Right renal pelvis (tissue), 4 donors: ENCODE measurements at places on chromosomes 16 and 17.
A peak's percentile ranks its signal among the peaks of the same experiment; 100 is the strongest.

DNA sequence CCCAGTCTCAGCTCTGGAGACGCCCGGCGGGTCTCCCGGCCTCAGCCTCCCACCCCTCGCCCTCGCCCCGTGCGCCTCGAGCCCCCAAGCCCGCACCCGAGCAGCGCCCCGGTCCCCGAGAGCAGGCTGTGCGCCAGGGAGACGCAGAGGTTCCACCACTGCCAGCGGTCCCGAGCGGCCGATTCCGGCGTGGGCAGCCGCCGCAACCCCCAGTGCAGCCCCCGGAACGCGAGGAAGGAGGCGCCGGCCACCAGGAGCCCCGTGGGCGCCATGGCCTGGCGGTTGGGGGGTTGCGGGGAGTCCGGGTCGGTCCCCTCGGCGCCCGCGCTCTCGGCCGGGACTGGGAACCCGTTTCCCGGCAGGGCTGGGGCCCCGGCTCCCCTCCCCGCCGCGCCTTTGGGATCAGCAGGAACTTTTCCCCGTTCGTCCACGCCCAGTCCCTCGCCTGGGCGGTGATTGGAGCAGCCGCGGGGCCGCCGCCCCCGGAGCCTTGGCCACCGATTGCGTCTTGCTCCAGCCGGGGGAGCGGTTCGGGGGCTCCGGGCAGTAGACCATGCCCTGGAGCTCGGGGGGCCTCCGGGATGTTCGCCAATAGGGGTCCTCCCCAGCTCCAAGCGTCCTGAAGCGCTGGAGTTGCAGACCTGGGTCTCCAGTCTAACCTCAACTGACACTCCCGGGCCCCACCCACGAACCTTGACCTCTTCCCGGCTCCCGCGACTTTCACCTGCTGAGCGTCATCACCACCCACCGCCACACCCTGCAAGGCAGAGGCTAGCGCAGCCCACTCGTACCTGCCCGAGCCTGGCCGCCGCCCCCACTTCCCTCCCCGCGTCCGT is at the start of gene TLCD2:
Gene TLCD2 (minus strand): TSS at position 407 of the 836 bp plus-strand sequence. CDS start 135 bp downstream, at position 272.
- DNase-seq: no peak

DNA sequence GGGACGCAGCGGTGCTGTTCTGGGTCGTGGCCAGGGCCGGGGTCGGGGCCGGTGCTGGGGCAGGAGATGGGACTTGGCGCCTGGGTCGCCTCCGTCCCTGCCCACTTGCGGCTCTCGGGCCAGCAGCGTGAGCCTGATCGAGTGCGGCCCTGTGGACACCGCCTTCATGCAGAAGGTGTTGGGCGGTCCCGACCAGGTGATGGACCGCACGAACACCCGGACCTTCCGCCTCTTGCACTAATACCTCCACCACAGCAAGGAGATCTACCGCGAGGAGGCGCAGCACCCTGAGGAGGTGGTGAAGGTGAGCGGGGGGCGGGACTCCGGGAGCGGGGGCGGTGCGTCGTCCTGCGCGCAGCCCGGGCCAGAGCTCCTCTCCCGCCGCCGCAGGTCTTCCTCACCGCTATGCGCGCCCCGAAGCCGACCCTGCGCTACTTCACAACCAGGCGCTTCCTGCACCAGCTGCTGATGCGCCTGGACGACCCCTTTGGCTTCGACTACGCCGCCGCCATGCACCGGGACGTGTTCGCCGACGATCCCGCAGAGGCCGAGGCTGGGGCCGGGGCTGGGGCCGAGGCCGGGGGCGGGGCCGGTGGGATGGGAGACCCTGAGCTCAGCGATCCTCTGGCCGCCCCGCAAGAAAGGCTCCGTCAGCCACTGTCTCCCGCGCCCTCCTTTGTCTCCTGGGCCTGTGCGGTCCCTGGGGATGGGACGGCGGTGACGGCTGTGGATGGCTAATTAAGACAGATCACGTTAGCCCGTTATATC is 4.5 kb upstream of the HSD17B1 start:
- no peak for DNase-seq

DNA sequence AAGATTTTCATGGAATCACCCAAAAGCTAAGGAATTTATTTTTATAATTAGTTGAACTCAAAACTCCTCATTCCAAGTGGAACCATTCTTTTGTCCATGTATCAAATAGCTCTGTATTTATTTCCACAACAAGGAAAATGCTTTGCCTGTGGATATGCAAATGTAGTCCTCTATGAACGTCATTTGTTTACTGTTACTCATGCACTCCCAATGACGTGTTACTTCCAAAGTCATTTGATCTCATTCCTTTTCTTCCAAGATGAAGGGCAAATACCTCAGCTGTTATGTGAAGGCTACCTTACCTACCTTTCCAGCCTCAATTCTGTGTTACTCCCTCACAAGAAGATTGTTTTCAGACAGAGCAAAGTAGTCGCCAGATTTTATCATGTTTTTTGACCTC is 83.7 kb downstream of the ITFG1 start:
- DNase-seq: no peak

GRCh38 chr17:28902819-28903545 is at the start of gene DHRS13:
Gene DHRS13, minus strand, starts transcription at chr17:28903079. Its CDS starts 135 bp downstream, at chr17:28902944.
- DNase-seq: peak; percentile 81
